M059J (cell line): ENCODE measurements at places on chromosomes 13 and 19.

GRCh38 chr19:35149463-35149862 is 5.1 kb upstream of the FXYD5 start:
- DNase-seq, result no peak

GRCh38 chr19:35042056-35042730 is 672 bp downstream of the HPN start:
- DNase-seq, result no peak

DNA sequence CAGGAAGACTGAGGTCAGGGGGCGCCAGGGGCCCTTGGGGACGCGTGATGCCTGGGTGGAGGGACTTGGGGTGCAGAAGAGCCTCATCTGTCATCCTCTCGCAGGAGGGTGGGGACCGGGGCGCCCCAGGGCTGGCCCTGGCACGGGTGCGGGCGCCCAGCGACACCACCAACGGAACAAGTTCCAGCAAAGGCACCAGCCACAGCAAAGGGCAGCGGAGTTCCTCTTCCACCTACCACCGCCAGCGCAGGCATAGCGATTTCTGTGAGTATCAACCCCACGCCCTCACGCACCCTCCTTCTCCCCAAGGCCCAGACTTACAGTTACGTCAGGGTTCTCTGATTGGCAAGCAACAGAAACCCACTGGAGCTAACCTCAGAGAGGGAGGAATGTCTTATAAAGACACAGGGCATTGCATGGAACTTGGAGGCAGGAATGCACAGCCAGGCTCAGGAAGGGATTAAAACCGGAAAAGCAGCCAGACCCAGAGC is 29.4 kb downstream of the MARK4 start:
- DNase-seq, result no peak

DNA sequence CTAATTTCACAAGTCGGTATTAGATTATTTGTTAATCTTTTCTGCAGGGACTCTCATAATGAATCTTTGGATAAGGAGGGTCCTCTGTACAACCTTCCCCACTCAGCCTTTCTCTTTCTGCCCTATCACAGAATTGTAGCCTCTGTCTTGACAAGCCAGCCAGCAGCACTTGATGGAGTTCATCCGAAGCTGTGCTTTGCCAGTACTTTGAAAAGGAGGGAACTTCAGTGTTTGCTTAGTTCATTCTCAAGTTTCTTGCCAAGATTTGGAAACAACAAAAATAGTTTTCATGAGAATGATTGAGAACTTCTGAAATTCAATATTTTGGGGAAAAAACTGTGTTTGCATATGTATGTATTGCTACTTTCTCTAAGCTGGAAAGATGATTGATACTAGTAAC is 69.3 kb upstream of the HMGB1 start:
- no peak for DNase-seq

DNA sequence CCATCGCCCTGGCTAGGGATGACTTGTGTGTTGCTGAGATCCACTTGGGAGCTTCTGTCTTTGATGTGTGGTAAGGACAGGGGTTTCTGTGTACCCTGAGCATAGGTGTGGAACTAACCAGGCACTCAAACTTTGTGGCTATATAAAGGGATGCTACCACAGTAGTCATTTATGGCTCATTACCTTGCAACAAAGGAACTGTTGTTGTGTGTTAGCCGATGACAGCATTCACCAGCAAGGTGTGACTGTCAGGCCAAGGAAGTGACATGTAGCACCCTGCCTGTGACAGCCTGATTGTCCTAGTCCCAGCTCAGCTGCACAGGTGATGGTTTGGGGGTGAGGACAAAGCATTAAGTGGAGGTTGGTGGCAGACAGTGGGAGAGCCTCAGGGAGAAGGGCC is 73.6 kb downstream of the COG3 start:
- no peak for DNase-seq
